CD4-positive, alpha-beta T cell treated with Interleukin-17A for 1 hour (primary cell): ENCODE measurements at places on chromosomes 6 and 20.

GRCh38 chr6:131378874-131379273 is 194.2 kb upstream of the ARG1 start:
- no peak for DNase-seq

GRCh38 chr6:28218312-28219248 is 6.5 kb upstream of the ZSCAN9 start:
- DNase-seq = peak; percentile 29

DNA sequence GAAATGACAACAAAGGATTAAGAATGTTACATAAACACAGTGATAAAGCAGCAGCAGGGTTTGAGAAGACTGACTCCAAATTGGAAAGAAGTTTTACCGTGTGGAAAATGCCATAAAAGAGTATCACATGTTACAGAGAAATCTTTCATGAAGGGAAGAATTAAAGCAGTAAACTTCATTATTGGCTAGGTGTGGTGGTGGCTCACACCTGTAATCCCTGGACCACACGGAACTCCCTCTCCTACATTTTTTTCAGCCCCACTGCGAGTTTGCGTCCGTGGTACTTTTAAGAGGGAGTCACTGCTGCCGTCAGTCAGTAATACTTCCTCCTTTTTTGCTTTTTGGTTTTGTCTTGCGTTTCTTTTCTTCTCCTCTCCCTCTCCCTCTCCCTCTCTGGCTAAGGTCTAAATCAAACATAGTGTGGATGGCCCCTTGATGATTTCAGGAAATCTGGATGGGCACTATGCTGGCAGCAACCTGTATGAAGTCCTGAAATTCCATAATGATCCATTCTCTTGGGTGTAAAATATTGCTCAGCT is 112.3 kb downstream of the MAN1A1 start:
- no peak for DNase-seq

DNA sequence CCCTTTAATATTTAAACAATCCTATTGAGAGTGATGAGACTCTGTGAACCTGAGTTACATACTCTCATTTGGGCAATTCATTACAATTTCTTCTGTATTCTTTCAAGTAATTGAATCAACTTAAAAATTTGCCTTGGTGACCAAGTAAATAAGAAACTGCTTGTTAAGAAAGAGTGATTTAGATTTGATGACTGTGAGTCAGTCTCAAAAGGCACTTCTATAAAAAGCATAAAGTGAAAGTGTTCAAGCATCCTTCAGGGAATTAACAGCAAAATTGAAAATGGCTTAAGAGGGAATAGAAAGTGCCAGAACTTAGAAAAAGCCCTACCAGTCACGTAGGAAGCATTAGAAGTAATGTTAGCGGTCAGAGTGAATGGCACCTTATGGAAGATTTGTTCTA is 654.7 kb downstream of the EPM2A start:
- DNase-seq = no peak

GRCh38 chr20:42295592-42295991 is 677.4 kb upstream of the CHD6 start:
- no peak for DNase-seq

DNA sequence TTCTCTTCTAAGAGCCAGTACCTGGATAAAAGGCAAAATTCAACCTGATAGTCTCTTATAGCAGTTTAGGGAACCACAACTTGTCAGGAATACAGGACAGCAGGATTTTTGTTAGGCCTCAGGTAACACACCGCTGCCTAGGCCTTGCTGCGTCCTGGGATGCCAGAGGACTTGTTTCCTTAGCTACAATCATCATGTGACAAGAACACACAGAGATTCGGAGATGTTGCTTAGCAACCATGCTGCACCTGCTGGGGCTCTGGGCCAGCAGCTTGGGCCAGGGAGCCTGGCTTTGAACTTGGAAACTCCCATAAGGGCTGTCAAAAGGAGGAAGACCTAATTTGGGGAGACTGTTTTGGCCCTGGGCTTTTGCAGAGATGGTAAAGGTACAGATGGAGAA is 36.1 kb upstream of the CHD6 start:
- no peak for DNase-seq

DNA sequence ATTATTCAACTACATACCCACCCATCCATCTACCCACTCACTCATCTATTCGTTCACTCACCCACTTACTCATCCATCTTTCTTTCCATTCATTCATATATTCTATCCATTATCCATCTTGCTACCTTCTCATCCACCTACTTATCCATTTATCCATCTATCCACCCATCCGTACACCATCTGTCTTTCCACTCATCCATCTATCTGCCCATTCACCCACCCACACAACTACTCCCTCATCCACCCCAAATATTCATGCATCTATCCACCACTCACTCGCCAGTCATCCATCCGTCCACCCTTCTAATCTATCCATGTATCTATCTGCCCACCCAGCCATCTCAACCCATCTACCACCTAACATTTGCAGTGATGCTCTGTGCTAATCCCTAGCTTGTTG is 13.6 kb upstream of the KCNB1 start:
- DNase-seq = no peak

DNA sequence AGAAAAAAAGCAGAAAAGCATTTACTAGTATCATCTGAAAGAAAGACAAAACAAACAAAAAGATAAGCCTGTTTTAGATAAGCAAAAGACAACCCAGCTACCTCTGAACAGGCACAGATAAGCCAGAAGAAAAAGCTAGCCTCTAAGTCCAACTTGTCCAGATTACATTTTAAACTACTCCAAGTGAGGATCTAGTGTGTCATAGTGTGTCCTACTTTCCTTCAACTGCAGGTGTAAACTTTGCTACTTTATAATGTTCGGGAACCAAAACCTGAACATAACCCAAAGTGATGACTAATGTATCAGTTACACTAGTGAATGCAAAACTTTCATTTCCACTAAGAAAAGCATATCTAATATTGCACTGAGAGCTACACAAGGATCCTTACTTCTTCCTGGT is 19.5 kb downstream of the ADNP start:
- DNase-seq = no peak

DNA sequence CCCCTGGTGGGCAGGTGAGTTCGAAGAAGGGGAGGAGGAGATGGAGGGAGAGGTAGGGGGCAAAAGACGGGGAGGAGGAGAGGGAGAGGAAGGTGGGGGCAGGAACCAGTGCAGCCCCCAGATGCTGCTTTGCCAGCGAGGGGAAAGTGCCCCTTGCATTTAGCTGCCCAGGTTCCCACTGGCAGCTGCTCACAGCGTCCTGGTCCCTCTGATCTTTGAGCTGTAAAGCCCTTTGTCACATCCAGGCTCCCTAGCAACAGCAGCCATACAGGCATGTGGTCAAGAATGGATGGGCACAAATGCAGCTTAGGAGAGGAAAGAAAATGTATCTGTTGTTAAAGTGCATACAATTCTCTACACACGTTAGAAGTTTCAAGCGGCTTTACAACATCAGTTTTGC is 160.9 kb downstream of the CD83 start:
- DNase-seq = no peak

- DNase-seq = no peak
These were observed 238.1 kb upstream of the HS3ST5 start for GRCh38 chr6:114580882-114581281.

DNA sequence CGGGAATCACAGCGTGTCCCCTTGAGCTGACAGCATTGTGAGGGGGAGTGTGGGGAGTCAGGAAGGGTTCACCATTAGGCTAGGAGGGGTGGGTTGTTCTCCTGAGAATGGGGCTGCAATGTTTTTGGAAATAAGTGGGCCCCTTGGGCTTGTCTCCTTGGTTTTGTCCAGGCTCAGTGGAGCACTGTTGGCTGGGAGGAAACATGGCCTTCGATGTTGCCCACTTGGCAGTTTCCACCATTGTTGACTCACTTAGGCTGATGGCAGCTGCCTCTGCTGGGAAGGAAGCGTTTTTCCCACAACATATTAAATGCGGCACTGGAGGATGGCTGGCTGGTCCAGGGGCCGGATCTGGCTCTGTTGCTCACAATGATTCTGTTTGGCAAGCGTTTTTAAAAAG is 512.1 kb downstream of the QKI start:
- DNase-seq = no peak

DNA sequence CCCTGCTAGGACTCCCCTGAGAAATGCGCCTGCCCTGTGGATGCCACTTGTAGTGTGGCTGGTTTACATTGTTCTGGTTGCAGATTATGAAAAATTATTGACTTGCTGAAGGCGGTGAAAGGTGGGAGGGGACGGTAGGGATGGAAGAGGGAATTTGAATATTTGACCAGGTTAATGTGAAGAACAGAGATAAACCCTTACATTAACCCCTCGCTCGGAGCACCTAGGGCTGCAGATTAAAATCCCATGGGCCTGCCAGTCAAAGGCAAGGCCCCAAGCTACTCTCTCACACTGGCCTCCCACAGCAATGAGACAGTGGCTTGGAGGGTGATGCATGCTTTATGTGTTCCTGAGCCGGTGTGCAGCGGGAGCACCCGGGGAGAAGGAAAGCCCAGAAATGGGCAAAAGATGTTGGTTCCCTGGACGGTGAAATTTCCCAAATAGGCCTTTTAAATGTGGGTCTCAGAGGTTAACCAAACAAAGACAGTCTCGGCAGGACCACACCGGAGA is 2.5 kb downstream of the FOXF2 start:
- no peak for DNase-seq

- no peak for DNase-seq
These were observed 161.8 kb upstream of the GRIK2 start for GRCh38 chr6:101231606-101232235.

DNA sequence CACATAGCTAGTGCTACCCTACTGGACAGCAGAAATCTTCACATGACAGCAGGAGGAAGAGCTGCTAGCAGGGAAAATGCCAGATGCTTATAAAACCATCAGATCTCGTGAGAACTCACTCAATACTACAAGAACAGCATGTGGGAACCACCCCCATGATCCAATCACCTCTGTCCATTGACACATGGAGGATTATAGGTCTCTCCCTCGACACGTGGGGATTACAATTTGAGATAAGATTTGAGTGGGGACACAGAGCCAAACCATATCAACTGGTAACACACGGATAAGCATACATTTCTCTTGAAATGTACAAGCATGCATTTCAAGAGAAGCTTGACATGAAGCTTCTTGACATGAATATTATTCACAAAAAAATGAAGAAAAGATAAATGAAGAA is 64.1 kb downstream of the MMS22L start:
- DNase-seq = no peak

GRCh38 chr20:1975291-1975690 is 18.6 kb downstream of the PDYN start:
- DNase-seq = no peak

- no peak for DNase-seq
These were observed 59.7 kb upstream of the NT5E start for GRCh38 chr6:85390105-85390728.

- no peak for DNase-seq
These were observed 545.1 kb upstream of the IRAK1BP1 start for GRCh38 chr6:78322068-78322845.

GRCh38 chr6:155314773-155315515 is 660 bp upstream of the TFB1M start:
- DNase-seq = peak; percentile 81

DNA sequence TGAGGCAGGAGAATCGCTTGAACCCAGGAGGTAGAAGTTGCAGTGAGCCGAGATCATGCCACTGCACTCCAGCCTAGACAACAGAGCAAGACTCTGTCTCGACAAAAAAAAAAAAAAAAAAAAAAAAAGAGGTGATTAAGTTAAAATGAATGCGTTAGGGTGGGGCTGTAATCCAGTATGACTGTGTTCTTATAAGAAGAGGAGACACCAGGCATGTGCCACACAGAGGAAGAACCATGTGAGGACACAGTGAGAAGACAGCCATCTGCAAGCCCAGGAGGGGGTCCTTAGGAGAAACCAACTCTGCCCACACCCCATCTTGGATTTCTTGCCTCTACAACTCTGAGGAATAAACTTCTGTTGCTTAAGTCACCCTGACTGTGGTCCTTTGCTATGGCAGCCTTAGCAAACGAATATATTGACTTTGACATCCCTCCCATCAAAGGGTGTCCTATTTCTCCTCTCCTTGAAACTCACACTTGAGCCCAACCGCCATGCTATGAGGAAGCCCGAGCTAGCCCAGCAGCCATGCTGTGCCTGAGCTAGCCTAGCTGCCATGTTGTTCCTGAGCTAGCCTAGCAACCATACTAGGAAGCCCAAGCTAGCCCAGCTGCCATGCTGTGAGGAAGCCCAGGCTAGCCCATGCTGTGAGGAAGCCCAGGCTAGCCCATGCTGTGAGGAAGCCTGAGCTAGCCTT is 15.8 kb upstream of the PPP1R16B start:
- no peak for DNase-seq

GRCh38 chr6:128655978-128656498 is 135.6 kb upstream of the PTPRK start:
- DNase-seq = no peak

DNA sequence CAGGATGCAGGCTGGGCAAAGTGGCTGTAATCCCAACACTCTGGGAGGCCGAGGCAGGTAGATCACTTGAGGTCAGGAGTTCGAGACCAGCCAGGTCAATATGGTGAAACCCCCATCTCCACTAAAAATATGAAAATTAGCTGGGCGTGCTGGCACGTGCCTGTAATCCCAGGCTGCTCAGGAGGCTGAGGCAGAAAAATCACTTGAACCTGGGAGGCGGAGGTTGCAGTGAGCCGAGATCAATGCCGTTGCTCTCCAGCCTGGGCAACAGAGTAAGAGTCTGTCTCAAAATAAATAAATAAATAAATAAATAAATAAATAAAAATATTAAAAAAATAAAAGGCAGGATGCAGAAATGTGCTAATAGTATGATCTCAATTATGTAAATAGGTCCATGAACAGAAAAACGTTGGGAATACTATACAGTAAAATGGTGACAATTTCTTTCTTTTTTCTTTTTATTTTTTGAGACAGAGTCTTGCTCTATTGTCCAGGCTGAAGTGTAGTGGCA is 8.4 kb upstream of the CBFA2T2 start:
- DNase-seq = no peak

- no peak for DNase-seq
These were observed 413.1 kb downstream of the PLCB1 start for GRCh38 chr20:8545212-8545611.

- no peak for DNase-seq
These were observed 38.7 kb downstream of the TTI1 start for GRCh38 chr20:37994512-37994911.

- peak; percentile 39 for DNase-seq
These were observed 34.2 kb upstream of the MDGA1 start for GRCh38 chr6:37731888-37732287.

GRCh38 chr6:84825461-84825860 is 61.1 kb upstream of the TBX18 start:
- no peak for DNase-seq

- DNase-seq = no peak
These were observed 83.5 kb downstream of the EYS start for GRCh38 chr6:65623566-65623965.

- no peak for DNase-seq
These were observed 271.2 kb downstream of the PRL start for GRCh38 chr6:22025468-22026163.

GRCh38 chr6:167214206-167214605 is 56.4 kb upstream of the GPR31 start:
- no peak for DNase-seq
